ENCODE measurements at places on chromosomes 5 and 9.

DNA sequence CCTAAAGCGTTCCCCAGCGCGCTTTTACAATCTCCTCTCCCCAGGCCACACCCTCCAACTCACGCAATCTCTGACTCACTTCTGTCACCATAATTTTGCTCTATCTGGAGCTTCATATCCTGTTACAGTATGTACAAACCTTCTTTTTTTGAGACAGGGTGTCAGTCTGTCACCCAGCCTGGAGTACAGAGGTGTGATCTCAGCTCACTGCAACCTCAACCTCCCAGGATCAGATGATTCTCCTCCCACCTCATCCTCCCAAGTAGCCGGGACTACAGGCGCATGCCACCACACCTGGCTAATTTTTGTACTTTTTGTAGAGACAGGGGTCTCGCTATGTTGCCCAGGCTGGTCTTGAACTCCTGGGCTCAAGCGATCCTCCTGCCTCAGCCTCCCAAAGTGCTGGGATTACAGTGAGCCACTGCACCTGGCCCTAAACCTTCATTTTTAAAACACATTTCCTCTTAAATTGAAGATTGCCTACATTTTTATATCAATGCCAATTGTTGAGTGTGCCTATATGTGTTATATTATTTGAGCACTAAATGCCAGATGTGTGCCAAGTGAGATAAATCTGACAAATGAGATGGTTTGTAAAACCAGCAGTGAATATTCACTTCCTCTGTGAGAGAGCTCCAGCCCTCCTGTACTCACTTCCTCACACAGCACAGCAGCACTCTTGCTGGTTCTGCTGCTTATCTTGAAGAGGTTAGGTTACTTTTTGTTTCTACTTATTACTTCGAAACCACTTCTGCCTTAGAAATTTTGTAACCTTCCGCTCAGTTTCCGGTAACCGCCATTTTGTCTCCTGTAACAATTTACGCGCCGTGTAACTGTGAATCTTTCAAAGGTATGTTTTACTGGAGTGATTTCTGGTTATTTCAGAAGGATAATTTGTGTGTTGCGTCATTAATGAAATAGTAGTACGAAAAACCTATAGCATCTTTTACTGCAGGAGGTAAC is 57.9 kb downstream of the DOCK8 start:
- DNase-seq: peak; percentile 95

DNA sequence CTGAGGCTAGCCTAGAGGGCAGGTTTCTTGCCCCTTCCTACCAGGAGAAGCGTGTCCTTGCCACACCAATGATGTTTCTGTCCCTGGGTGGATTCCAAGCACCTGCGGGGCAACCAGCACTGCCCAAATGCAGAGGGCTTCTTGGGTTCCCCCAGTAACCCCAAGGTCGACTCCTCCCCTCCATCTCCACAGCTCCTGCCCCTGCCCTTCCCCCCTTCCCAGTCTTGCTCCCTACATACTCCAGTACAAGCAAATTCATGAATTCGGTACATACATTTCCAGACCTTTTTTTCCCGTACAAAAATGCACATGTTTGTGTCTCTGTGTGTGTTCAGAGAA is 12.8 kb upstream of the JADE2 start:
- DNase-seq: no peak

GRCh38 chr9:90393365-90394152 is 249.1 kb downstream of the DIRAS2 start:
- no peak for DNase-seq

DNA sequence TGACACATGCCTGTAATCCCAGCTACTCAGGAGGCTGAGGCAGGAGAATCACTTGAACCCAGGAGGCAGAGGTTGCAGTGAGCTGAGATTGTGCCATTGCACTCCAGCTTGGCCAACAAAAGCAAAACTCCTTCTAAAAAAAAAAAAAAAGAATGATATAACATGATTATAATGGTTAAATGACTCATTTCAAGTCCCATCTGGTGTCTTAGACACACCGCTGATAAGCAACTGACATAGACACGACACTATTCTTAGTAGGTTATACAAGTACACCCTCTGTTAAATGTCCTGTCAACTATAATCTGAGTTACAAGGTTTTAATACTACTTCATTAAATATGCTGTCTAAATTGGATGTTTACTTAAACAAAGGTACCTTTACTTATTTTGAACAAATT is 405.3 kb upstream of the CLINT1 start:
- DNase-seq: peak; percentile 2

GRCh38 chr5:125587631-125588030 is 835.6 kb upstream of the GRAMD2B start:
- no peak for DNase-seq

GRCh38 chr5:96629774-96630173 is 32.4 kb upstream of the CAST start:
- DNase-seq: no peak

- no peak for DNase-seq
Measured at GRCh38 chr5:179418972-179419371, 73.7 kb upstream of the ADAMTS2 start.

DNA sequence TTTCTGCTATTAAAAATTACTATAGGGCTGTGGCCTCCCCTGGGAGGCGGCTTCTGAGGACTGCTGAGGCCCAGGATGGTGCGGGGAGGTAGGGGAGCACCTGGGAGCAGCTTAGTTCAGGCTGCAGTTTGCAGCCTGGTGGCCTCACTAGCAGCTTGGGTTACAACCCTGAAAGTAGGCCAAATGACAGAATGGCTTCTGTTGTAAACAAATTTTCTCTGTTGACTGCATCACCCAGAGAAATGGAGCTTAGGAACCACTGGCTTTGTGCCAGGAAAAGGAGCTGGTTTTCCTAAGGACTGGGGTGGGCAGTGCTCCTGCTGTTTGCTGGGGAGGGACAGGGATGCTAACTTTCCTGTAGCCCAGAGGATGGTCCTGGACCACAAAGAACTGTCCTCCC is 130.3 kb downstream of the ENTREP1 start:
- no peak for DNase-seq

GRCh38 chr5:154199671-154200220 is 9.2 kb downstream of the GALNT10 start:
- peak; percentile 78 for DNase-seq
